ENCODE measurements at places on chromosomes 7 and 10.

DNA sequence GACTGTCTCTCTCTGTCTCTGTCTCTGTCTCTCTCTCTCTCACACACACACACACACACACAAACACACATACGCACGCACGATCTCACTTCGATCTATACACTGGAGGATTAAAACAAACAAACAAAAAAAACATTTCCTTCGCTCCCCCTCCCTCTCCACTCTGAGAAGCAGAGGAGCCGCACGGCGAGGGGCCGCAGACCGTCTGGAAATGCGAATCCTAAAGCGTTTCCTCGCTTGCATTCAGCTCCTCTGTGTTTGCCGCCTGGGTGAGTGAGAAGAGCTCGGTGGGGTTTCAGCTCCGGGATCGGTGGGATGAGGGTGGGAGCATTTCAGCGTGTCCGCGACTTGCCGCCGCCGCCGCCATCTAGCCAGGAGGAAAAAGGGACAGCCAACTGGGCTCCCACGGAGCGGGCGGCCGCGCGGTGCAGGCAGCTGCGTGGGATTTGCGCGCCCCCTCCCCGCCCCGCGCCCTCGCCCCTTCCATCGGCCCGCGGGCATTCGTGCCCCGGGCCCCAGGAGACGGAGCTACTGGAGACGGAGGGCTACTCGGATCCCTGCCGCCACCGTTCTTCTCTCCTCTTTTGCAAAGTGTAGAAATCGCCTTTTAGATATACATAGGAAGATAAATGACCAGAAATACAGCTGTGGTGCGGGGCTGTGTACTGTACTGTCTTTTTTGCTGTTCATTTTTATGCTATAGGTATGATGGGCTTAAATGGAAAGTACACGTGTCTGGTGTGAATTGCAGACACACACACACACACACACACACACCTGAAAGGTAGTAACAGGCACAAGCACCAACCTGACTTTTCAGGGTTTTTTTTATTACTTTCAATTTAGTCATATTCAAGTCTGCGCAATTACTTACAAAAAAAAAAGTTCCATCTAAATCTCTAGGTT, 581 bp downstream of the PTPRZ1 start:
- no peak for DNase-seq

- no peak for DNase-seq
Measured at GRCh38 chr10:26355241-26355640, 82.9 kb upstream of the APBB1IP start.

GRCh38 chr7:29115130-29115687, 31.1 kb downstream of the CPVL start:
- DNase-seq: no peak

GRCh38 chr10:118940386-118940785, 89.1 kb upstream of the NANOS1 start:
- DNase-seq: no peak

DNA sequence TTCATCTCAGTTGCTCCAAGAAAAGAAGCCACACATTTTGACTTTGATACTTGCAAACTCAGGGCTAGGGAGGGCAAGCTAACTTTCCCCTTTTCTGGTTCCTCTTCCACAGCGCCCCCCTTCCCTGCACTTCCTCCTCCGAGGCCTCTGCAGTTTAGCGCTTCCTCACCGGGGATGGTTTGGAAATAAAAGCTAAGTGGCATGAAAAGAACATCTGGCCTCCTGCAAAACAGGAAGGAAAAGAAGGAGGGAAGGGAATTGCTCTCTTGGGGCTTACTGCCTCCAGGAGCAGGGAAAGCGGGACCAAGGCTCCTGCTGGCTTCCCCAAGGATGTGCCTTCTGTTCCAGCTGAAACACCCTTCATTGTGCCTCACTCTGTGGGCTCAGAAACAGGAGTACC, 42.3 kb downstream of the PRKCQ start:
- no peak for DNase-seq

DNA sequence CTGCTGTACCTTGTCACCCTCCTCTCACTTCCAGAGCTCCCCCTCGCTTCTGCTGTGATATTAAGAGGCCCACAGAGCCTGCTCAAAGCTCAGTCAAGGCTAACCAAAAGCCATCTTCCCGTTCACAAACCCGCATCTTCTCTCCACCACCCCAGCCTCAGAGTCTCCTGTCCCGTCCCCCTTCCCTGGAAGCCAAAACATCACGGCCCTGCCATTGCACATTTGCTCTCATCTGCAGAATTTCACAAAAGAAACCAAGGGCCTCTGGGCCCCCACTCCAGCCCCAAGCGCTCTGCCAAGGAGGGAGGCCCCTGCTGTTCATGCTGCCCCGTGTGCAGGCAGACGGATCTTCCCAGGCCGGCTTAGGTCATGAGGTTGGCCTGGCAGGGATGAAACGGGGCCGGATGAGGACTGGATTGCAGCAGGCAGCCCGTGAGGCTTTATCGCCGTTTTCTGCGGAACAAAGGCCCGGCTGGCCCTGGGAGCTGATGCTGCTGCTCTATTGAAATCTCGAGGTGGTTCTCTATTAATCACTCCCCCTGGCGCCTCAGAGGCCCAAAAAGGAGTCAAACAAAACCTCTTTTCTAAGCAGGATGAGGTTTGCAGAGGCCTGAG, 31.6 kb upstream of the FOXK1 start:
- no peak for DNase-seq

DNA sequence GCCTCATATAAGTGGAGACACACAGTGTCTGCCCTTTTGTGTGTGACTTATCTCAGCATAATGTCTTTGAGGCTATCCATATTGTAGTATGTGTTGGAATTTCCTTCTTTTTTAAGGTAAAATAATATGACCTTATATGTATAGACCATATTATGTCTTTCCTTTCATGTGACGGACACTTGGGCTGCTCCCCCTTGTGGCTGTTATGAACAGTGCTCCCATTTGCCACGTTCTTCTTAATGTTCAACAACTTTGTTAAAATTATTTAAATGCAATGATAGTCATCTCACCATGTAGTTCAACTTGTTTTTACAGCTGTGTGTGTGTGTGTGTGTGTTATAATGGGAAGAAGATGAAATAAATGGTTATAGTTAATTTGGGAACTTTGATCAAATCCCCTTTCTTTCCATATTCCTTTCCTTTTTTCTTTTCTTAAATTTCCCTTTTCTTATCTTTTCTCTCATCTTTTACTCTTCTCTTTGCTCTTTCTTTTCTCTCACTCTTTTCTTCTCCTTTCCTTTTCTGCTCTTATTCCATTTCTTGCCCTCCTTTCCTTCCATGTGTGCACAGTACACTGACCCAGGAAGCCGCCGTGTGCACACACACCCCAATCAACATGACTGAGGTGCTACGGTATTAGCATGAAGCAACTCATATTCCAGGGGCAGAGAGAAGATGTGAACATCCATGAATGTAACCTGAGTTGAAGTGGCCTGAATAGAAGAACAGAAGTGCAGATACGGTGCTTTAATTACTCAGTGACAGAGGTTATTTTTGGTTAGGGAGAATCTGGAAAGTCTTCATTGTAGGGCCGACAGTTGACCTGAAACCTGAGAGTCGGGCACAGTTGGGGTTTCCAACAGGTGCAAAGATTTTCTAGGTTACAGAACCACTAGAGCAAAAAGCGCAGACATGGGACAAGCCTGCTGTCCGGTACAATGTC, 596.6 kb downstream of the SDK1 start:
- DNase-seq: peak; percentile 54
